ENCODE measurements at places on chromosomes 6 and 20.

DNA sequence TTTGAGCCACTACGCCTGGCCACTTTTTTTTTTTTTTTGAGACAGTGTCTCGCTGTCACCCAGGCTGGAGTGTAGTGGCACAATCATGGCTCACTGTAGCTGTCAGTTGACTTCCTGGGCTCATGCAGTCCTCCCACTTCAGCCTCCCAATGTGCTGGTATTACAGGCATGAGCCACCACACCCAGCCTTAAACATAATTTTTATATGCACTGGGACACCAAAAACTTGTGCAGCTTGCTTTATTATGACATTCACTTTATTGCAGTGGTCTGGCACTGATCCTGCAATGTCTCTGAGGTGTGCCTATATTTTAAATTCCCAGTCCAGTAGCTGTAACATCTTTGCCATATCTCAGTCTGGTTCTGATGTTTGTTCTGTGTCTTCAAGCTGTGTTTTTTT lies 34.7 kb downstream of the KAT14 start:
- no peak for DNase-seq

GRCh38 chr20:47156301-47157137 lies 200.0 kb downstream of the ZMYND8 start:
- no peak for DNase-seq

- no peak for DNase-seq
These were observed 83.6 kb downstream of the PREP start for GRCh38 chr6:105319331-105319730.

- peak; percentile 67 for DNase-seq
These were observed 437.6 kb downstream of the MAFB start for GRCh38 chr20:40251284-40251932.

- no peak for DNase-seq
These were observed 68.0 kb upstream of the TFB1M start for GRCh38 chr6:155382338-155382685.

DNA sequence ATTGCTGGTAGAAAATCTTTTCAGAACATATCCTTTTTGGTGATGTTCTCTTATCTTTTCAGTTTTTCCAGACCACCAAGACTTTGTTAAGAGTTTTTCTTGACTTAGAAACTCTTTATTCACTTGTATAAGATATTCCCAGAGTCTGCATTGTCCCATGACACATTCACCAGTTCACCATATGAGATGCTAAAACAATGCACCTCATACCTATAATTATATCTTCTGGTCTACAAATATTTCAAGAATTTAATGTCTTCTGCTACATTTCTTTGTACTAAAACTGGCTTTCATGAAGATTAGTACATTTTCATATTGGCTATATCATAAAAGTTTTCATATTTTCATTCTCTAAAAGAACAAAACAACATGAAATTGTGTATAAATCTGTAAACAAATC lies 111.3 kb downstream of the ADGRG6 start:
- DNase-seq, result no peak

GRCh38 chr6:70131528-70131927 lies 171.4 kb downstream of the COL9A1 start:
- no peak for DNase-seq

DNA sequence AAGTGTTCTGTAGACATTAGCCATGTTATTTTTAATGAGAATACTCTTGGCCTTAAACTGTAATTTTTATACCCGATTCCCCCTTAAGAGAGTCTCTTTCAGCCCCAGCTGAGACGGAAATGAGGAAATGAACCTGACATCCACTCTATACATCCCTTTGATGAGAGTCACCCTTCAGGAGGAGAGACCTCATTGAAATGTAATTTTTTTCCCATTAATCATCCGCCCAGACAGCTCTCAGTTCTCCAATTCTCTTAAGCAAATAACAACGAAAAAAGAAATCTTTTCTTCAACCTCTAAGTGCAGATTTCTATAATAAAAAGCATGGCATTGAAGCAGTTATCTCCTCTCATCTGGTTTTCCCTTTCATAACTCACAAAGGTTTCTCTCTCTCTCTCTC lies 243.8 kb upstream of the PMEPA1 start:
- no peak for DNase-seq

GRCh38 chr6:53547166-53547810 lies 2.4 kb upstream of the GCLC start:
- no peak for DNase-seq

Measured in NCI-H446 (cell line).